Left kidney (tissue), 8 donors: ENCODE measurements at places on chromosomes 12 and 14. TPM values are rescaled to one million over a fixed set of nuclear protein-coding genes. Genes with fewer than 3 reads are reported as not detected.

The AQP5 gene
- 1.2 TPM for polyA plus RNA-seq

The MAP1LC3B2 gene
- polyA plus RNA-seq: 10.4 TPM

The IPO4 gene
- 35.6 TPM for polyA plus RNA-seq

The MGP gene
- polyA plus RNA-seq: 33.9 TPM

The KRT7 gene
- polyA plus RNA-seq: 56.5 TPM

The YARS2 gene
- polyA plus RNA-seq: 34.8 TPM

The IL25 gene
- polyA plus RNA-seq: not detected

The OS9 gene
- polyA plus RNA-seq: 212 TPM

DNA sequence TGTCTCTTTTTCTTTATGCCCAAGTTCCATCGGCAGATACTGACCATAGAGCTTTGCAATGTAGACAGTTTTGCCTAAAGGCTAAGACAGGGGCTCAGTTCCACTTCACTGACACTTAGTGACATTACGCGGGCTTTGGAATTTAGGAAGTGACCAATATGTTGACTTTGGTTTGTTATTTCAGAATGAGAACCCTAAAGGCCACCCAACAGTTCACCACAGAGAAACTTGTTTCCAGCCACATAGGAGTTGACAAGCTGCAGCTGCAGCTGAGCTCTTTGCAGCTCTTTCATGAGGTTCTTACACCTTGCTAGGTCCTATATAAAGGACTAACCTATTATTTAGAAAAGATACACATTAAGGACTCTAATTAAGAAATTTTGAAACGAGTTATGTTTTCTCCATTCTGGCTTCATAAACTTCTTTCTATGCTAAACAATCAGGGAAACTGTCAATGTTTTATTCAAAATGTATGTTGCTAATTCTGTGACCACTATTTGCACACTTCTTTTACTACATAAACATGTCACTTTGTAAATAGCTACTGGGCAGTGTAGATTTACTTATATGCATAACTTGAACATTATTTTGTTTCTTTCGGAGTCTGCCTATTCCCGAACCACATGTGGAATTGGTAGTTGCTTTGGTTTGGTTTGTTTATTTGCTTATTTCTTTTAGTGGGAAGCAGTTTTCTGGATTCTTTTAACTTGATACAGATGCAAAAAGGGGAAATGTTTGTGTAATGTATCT is 18.5 kb upstream of the KLRD1 start:
- DNase-seq: no peak

DNA sequence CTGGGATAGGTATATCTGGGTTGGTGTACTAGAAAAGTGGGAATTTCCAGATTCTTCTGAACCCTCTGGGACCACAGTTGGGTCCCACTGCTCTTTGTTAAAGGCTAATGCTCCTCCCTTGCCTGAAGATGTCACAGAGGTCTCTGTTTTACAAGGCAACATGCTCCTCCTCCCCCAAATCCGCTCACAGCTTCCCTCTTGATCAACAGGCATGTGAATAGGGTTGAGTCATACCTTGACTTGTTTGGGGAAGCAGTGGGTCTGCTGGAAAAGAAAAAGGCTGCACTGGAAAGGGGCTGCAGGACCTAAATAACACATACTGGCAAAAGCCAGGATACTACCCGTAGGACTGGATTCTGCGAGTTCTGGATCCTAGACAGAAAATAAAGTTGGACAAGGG is 165.4 kb upstream of the TMEM260 start:
- no peak for DNase-seq

DNA sequence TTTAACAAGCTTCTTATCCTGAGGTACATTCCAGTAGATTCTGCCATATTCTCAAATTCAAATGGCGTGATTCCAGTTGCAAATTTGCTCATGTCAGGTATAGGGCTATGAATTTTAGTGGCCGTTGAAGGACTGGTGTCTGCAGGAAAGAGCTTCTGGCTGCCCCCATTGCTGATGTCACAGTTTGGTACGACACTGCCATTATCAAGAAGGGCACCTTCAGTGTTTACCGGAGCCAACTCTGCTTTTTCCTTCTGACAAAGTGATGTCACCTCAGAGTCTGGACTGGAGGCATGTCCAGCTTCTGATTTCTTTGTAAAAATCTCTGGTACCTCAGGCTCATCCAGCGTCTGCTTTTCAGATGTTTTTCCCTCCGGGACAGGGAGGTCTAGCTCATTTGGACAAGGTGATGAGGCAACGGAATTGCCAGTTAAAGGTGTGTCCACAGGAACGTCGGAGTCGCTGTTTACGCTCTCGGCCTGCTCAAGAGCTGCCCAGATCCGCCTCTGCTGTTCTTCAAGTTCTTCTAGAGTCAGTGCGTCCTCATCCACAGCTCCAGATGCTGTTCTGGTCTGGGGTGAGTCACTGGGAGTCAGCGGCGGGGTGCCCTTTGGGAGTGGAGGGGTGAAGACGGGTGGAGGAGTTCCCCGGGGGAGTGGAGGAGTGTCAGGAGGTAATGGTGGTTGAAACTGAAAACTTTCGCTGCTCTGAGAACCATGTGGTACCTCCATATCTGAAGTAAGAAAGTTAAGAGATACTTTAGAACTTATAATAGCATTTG is 27.0 kb downstream of the ZCCHC8 start:
- DNase-seq: no peak

DNA sequence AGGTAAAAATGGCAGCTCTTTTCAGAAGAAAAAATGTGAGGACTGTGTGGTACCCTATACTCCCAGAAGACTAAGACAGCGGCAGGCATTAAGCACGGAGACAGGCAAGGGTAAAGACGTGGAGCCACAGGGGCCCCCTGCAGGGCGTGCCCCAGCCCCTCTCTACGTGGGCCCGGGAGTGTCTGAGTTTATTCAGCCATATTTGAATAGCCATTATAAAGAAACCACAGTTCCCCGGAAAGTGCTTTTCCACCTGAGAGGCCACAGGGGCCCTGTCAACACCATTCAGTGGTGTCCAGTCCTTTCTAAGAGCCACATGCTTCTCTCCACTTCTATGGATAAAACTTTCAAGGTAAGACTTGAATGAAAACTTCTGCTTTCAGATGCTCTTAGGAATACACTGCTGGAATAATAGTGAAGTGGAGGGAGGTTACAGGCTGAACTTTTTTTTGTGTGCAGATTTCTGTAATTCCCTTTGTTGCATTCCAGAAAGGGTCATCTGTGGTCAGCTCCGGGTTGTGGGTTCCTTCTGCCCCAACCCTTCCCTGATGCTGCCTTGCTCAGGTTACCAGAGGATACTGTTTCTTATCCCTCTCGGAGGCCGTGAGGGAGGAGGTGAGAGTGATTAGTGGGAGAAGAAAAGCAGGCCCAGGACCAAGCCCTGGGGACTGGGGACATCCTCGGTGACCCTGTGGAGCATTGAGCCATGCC is 58.4 kb downstream of the SLC25A47 start:
- no peak for DNase-seq

DNA sequence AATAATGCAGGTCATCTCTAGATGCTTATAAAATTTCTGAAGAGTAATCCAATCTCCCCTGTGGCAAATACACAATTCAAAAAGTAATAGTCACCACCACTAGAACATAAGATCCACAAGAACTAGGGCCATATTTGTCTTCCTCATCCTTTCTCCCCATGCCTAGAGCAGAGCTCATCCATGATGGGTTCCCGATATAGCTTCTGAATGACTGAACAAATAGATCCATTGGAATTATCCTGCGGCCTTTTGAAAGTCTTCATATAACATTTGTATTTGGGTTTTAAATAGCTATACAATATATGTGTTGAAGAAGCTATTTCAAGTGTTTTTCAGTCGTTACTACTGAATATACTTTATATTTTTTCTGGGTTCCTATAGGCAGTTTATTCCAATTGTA is 5.7 kb downstream of the DCN start:
- no peak for DNase-seq

- no peak for DNase-seq
Observed at GRCh38 chr12:6745741-6746525, 7.0 kb downstream of the MLF2 start.

DNA sequence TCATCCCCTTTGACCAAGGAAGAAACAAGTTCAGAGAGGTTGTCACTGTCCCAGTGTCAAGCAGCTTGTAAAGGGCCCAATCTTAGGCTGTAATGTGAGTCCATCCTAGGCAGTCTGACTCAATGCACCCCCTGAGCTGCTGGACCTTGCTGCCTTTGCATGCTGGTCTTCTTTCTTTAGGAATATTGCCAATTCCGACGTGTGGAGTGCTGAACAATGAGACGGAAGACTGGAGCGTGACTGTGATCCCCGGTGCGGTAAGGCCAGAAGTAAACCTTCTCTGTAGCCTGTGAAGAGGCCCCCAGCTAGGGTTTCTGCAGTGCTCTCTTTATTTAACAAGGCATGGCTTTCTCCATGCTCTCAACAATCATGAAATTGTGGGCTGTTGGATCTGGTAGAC is 963 bp downstream of the TCTN2 start:
- DNase-seq: no peak
